Activated CD4-positive, alpha-beta T cell treated with anti-CD3 and anti-CD28 coated beads for 4 hours (primary cell): ENCODE measurements at places on chromosomes 16 and 17.

DNA sequence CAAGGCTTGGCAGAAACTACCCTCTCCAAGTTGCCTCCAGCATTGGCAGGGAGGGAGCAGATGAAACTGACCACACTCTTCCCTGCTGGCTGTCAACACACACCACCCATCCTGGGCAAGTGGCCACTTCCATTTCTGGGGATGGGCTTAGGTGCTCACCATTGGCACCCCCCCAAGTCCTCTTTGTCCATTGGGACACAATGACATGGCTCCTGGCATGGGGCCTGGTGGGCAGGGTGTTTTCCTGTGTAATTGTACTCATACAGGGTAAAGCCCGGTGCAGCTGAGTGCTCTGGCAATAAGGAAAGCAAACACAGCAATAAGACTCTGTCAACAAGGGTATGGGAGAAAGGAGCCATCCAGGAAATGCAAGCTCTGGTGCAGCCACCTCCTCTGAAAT lies 22.6 kb downstream of the SCNN1B start:
- no peak for DNase-seq

GRCh38 chr16:3859889-3860288 lies 20.6 kb downstream of the CREBBP start:
- no peak for DNase-seq

DNA sequence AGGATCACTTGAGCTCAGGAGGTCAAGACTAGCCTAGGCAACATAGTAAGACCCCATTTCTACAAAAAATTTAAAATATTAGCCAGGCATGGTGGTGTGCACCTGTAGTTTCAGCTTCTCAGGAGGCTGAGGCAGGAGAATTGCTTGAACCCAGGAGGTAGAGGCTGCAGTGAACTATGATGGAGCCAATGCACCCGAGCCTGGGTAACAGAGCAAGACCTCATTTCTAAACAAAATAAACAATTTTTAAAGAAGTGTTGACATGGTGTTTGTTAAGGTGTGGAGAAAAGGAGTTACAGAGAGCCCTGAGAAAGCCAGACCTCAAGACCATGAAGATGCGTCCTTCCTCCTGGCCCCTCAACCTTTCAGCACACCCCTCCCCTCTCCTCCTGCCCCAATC lies 37.6 kb upstream of the C1QL1 start:
- no peak for DNase-seq

GRCh38 chr16:4324492-4325252 lies 8.8 kb downstream of the GLIS2 start:
- no peak for DNase-seq

DNA sequence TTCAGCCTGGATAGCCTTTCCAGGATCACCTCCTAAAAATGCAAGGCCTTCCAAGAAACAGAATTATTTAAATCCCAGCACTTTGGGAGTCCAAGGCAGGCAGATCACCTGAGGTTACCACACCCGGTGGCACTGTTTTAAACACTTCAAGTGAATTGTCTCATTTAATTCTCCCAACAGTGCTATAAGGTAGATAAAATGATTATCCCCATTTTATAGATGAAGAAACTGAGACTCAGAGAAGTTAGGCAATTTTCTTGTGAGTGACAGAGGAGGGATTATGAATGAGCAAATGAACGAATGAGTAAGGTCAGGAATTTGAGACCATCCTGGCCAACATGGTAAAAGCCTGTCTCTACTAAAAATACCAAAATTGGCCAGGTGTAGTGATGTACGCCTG lies 16.8 kb downstream of the THRA start:
- DNase-seq = no peak

DNA sequence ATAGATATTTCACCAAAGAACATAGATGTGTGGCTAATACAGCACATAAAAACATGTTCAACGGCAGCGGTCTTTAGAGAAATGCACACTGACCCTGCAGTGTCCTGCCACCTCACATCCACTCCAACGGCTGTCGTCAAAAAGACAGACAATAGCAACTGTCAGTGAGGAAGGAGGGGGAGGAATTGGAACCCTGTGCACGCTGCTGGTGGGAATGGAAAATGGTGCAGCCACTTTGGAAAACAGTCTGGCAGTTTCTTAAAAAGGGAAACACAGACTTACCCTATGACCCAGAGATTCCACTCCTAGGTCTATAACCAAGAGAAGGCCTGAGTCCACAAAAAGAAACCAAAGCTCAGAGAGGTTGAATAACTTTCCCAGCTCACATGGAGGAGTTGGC lies 7.7 kb downstream of the CEP295NL start:
- DNase-seq = no peak

DNA sequence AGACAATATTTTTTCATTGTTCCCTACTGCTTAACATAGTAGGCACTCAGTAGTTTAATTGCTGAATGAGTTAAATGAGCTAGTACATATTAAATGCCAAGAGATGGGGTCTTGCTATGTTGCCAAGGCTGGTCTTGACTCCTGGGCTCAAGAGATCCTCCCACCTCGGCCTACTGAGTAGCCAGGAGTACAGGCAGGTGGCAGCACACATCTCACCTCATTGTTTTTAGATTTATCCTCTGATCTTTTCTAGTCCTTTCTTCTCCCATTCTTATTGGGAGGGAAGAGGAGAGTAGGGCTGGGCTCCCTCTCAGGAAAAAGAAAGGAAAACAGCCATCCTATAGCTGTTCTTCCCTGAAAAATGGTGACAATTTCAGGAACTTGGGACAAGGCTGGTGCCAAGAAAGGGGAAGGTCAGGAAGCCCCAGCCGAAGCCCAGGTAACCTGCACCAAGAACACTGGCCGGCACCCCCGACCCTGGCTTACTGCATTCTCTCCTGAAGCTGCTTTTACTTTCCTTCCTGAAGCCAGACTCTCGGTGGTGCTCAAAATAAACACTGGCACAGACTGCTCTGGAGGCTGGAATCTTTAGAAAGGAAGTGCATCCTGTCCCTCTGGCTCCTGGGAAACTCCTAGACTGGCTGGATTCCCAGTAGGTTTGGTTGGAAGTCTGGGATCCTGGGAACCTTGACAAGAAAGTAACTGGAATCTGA lies 2.7 kb downstream of the TNFAIP1 start:
- DNase-seq = no peak

- no peak for DNase-seq
These were observed 5.6 kb upstream of the TBX2 start for GRCh38 chr17:61393904-61394629.

DNA sequence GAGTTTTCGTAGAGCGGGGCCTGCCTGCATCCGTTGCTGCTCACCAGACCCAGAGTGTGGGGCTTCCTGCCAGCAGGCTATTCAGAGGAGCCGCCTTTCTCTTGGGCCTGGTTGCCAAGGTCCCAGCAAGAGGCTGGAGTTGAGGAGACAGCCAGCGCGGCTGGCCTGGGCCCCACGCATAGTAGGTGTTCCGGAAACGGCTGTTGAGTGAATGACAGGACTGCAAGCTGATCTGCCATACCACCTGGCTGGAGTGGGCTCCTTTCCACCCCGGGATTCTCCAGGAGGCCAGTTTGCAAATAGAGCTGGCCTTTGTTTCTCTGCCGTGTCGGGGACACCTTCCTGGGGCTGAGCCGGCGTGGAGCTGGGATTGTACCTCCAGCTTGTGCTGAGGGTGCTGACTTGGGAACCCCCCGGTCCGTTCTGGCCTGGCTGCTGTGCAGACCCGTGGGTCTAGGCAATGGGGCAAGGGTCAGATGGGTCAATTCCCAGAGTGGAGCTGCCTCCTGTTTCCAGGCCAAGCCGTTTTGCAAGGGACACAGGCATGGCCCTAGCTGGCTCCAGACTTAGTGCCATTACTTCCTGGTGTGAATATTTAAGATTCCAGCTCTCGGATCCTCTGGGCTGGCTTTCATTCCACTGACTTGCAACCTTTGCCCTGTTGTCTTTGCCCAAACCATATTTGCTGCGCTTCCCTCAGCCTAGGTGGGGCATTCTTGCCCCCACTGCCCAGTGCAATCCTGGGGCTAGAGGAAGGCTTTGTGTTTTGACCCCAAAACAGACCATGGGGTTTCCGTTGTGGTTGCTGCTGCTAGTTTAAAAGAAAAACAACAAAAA lies 68.8 kb downstream of the CMIP start:
- no peak for DNase-seq

DNA sequence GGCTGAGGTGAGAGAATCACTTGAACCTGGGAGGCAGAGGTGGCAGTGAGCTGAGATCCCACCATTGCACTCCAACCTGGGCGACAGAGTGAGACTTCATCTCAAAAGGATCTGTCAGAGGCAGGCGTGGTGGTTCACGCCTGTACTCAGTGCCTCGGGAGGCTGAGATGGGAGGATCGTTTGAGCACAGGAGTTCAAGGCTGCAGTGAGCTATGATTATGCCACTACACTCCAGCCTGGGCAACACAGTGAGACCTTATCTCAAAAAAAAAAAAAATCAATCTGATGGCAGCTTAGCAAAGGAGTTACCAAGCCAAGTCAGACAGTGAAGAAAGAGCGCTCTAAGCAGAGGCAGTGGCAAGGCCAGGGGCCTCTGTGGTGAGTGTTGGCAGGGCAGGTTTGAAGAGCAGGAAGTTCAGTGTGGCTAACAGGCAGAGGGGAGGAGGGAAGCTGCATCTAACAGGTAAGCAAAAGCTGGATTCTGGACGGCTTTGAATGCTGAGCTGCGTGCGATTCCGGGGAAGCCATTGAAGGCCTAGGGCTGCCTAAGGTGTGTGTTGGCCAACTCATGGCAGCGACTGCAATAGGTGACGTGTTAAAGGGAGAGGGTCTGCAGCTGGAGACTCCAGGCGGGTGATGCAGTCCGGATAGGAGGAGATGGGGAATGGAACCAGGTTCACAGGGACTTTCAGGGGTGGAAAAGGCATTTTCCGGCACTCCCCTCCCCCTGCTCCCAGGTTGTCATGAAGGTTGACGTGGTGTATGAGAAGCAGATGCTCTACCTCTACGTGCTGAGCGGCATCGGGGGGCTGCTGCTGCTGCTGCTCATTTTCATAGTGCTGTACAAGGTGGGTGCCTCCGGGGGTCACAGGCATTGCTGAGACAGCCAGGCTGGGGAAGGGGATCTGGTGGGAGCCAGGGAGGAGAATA lies 7.0 kb downstream of the ZNF768 start:
- DNase-seq = no peak

- no peak for DNase-seq
These were observed 26.2 kb downstream of the TRIM16 start for GRCh38 chr17:15657868-15658267.

GRCh38 chr17:50311112-50311460 lies 34.8 kb upstream of the XYLT2 start:
- no peak for DNase-seq

- no peak for DNase-seq
These were observed 116.5 kb downstream of the SOCS1 start for GRCh38 chr16:11139326-11140097.

DNA sequence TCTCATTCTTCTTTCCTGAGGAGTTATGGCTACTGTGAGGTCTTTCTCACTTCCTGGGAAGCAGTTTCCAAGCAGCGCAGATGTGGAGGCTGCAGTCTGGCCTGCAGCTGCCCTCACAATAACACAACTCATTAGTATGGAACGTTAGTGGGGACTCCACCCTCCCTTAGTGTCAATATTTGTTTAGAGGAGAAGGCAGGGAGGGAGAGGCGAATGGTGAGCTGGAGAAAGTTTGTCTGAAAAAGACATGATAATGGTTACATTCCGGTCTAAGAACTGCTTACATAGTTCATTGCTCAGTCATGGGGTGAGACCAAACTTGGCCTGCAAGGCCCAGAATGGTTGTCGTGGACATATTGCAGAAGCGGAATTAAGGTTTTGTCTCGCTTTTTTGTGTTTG lies 170.2 kb downstream of the HS3ST3B1 start:
- DNase-seq = no peak

GRCh38 chr17:30570596-30571265 lies 93.5 kb downstream of the GOSR1 start:
- DNase-seq = no peak

GRCh38 chr17:13851889-13852288 lies 217.4 kb upstream of the COX10 start:
- DNase-seq = no peak

GRCh38 chr17:17519886-17520285 lies 23.7 kb upstream of the RASD1 start:
- DNase-seq = no peak

DNA sequence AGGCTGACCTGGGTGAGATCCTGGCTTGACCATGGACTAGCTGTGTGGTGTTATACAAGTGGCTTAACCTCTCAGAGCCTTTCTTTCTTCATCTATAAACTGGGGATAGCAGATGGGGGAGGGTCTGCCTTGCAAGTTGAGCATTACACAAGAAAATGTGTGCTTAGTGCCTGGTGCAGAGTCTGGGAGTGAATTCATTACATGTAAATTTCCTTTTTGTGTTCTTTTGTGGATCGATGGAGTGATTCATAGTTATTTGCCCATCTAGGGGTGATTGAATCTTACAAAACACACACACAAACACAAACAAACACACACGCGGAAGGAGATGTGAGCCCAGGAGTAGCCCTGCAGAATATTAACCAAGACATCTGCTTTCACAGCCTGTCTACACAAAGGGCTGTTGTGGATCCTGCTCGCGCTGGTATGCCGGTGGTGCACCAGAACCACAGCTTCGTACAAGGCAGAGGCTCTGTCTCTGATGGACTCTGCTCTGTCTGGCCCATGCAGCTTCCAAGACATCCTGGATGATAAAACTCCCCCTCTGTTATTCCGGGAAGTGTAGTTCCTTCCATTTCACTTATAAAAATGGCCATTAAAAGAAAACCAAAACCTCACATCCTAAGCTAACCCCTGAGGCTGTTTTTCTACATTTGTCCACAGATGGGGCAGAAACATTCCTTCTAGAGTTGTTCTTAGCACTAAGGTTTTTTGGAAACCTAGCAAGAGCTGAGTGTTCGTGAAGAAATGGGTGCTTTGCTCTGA lies 86.1 kb downstream of the UTP18 start:
- no peak for DNase-seq

- no peak for DNase-seq
These were observed 51.5 kb upstream of the EMP2 start for GRCh38 chr16:10631886-10632285.

DNA sequence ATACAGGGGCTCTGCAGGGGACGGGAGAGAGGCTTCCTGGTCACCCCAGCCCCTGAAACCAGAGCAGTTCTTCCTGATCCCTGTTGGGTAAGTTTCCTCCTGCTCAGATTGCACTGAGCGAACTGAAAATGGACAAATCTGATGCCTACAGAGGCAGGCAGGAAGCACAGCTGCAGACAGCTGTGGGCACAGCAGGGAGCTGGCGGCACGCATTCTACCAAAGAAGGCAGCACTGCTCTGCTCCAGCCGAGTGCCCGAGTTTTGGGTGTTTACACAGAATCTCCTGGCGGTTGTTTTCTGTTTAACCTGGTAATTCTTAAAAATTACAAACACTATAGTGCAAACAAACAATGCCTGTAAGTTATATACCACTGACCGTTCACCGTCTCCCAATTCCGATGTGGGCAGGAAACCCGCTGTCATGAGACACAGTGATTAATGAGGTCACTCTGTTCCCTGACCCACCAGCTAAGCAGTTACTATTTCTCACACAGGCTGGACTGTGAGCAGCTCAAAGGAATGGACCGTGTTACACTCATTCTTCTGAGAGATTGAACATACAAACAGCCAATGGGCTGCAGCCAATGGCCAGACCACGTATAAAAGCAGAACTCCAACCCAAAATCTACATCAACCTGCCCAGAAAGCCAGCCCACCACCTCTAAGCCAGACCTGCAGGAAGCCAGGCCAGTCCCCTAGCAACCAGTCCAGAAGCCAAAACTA lies 25.5 kb downstream of the NSMCE1 start:
- DNase-seq = no peak

GRCh38 chr17:40316571-40317344 lies 7.8 kb downstream of the RARA start:
- DNase-seq = no peak
